Forelimb muscle (tissue), 1 donor: ENCODE measurements at places on chromosomes 6 and 20. TPM values are rescaled to one million over a fixed set of nuclear protein-coding genes. Genes with fewer than 3 reads are reported as not detected.

Gene BMP2
- polyA plus RNA-seq = 1.8 TPM

DNA sequence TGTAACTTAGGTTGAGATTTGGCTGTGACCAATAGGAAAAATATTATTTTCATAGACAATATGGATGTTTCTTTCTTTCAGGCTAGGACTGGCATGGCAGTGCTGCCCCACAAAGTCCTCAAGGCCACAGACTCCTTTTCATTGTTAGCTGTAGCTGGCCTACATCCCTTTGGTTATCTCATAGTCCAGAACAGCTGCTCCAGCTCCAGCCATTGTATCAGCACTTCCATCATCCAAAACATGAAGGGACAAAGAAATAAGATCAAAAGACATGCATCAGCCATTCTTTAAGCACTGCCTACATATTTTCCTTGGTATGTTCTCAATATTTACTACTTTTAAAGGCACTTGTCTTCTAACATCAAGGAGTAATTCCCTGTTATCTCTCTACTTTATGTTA lies 73.0 kb downstream of the ZDHHC14 start:
- DNase-seq = no peak

- DNase-seq = no peak
Observed at GRCh38 chr6:39173270-39173669, 56.0 kb downstream of the KCNK5 start.

- no peak for DNase-seq
Observed at GRCh38 chr20:47061549-47061948, 166.9 kb downstream of the EYA2 start.

Gene ZSCAN31
- 8.5 TPM for polyA plus RNA-seq

DNA sequence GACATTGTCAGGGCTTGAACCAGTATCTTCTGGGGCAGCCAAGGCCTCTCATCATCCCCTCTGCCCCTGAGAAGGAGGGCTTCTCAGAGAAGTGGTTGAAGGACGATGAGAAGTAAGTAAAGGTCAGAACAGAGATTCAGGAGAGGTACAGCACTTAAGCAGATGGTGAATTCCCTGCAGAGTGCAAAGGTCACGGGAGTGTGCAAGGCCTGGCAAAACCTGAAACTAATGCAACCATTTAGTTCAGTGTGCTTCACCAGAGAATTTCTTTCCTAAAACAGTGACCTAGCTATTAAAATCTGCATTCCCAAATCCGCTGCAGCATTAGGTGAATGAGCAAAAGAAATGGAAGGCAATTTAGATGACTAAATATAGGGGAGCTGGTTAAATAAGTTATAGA lies 58.4 kb downstream of the TRERF1 start:
- no peak for DNase-seq

- DNase-seq = no peak
Observed at GRCh38 chr20:22986601-22987000, 48.5 kb upstream of the SSTR4 start.

DNA sequence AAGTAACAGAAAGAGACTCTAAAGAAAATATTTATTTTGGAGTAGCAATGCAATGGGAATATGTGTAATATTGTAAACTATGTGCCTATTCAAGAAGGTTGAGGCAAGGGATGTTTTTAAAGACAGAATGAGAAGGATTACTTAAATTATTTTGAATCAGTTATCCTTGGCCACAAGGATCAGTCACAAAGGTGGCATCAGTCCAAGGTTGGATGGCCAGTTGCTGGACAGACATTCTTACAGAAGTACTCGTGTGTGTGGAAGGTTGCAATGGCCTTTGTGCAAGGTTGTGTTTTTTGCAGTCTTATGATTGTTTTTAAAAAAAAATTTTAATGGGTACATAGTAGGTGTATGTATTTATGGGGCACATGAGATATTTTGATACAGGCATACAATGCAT lies 2.0 kb downstream of the QRSL1 start:
- DNase-seq = no peak

Gene SLC12A5
- polyA plus RNA-seq = 0.52 TPM

GRCh38 chr20:59608396-59608795 lies 4.1 kb downstream of the PHACTR3 start:
- DNase-seq = no peak

Gene OOEP
- polyA plus RNA-seq = not detected

DNA sequence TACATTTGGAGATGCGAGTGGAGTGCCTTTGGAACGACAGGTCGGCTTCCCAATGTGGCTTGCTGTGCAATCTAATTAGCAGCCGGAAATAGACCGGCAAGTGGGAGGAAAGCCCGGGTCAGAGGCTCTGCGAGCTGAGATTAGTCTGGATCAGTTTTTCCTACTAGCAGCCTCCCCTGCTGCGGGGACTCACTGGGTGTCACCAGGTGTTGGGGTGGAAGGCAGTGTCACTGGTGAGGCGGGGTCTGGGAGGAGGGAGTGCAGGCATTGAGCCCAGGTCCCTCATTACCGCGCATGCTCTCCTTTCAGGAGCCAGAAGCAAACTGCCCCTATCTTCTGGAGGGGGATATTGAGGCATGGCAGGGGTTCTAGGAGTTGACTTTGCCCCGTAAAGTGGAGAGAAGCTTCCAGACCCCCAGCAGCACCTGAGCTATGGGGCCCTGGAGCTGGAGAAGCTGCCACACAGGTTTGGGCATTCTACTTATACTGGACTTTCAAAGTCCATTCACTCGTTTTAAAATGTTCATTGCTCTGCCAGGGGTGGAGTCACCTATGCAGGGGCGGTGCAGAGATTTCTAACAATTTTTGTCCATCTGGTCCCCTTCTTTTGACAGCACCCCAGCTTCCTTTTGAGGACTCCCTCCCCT lies 11.0 kb downstream of the SULF2 start:
- DNase-seq = no peak

Gene BMP5
- polyA plus RNA-seq = 11.1 TPM

GRCh38 chr6:157227202-157228166 lies 95.8 kb downstream of the TMEM242 start:
- DNase-seq = no peak

Gene MATN4
- 0.57 TPM for polyA plus RNA-seq

Gene ID4
- polyA plus RNA-seq = 3.4 TPM

Gene EFCAB8
- 0.24 TPM for polyA plus RNA-seq
